ENCODE measurements at places on chromosomes 12 and 14.

- no peak for DNase-seq
These were observed 364.5 kb downstream of the ADGRD1 start for GRCh38 chr12:131318045-131318685.

GRCh38 chr14:75831455-75831854, 150.3 kb downstream of the TGFB3 start:
- peak; percentile 8 for DNase-seq

- no peak for DNase-seq
These were observed 933.0 kb downstream of the DIO2 start for GRCh38 chr14:79278286-79278797.

DNA sequence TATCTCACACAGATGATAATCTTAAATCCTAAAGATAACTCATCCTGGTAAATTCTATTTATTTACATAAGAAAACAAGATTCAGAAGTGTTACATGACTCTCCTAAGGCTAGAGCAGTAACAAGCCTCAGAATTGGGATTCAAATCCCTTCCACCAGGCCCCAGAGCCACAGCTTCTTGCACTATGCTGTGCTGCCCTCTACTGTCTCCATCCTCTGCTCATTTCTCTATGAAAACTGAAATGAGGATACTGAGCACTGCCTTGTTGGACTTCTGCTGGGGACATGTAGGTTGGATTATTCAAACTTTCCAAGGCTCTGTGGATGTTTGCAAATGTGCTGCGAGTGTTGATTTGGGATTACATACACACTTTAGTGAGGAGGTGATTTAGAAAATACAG, 23.5 kb upstream of the C12orf50 start:
- no peak for DNase-seq

DNA sequence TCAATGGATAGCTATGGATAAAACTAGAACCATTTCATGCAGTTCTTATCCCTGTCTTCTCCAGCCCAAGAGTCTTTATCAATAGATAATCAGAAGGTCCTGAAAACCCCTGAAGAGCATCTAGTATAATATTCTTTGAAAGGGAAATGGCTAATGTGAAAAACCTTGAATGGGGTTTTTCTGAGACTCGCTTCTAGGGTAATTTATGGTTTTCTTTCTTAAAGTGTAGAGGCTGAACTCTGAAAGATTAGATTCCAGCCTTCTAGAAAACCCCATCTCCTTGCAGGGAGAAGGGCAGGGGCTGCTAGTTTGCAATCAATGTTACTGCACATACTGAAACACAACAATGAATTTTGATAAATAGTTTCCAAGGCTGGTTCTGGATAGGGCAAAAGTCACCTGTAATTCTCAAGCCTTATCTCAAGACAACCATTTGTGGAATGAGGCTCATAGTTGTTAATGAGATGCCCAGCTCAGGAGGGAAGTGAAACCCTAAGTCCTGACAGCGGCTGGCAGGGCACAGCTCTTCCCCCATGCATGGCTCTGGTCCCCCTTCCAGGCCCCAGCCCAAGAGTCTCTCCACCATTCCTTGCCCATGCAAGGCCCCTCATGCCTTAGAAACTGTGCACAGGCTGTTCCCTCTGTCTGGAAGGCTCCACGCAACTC, 33.7 kb upstream of the PYGL start:
- DNase-seq, result no peak

DNA sequence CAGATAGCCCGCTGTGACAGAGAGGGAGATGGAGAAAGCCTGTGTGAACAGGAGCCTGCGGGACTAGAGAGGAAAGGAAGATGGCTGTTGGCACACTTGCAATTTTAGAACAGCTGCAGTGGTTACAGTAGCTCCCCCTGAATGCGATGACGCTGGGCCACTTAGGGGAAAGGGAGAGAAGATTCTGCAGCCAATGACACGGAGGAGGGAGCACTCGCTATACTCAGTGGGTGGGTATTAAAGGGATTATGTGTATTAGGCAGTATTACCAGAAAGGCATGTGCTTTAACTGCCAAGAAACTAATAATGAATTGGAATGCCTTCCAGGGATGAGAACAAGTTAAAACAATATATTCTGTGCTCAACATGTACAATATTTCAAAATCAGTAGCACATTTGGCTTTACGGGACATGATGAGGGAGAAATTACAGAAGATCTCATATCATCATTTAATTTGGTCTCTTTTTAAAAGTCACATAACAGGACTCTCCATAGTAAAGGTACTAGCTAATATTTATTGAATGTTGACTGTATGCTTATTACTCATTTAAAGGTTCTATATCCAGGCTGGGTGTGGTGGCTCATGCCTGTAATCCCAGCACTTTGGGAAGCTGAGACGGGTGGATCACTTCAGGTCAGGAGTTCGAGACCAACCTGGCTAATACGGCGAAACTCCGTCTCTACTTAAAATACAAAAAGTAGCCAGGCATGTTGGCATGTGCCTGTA, 35.9 kb upstream of the FOS start:
- no peak for DNase-seq

DNA sequence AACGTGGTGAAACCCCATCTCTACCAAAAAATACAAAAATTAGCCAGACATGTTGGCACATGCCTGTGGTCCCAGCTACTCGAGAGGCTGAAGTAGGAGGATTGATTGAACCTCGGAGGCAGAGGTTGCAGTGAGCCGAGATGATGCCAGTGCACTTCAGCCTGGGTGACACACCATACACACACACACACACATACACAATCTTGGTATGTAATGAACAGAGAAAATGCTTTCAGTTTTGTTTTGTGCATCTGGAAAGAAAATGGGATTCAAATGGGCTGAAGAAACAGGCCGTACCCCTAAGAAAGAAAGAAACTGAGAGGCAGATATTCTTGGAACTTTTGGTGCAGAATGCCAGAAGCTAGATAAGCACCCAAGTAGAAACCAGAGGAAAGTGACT, 107.2 kb downstream of the PDE3A start:
- no peak for DNase-seq

DNA sequence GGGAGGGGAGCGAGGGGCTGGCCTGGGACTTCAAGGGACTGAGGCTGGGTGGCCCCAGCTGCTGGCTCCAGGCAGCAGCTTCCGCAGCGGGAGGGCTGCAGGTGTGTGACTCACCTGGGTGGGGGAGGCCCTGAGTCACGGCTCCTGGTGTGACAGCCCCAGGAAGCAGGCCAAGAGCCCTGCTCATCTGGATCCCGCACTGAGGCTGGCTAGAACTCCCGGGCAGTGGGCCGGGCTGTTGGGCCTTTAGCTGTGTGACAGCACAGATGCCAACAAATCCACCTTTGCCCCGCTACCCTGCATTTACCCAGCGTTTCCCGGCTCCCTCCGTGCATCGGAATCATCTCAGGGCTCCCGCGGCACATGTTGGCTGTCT, 180.0 kb upstream of the PRMT8 start:
- no peak for DNase-seq

- DNase-seq, result no peak
These were observed at the start of gene GSC for GRCh38 chr14:94769391-94770250. Gene GSC (minus strand): TSS chr14:94770113. CDS start chr14:94770015, 98 bp downstream.

DNA sequence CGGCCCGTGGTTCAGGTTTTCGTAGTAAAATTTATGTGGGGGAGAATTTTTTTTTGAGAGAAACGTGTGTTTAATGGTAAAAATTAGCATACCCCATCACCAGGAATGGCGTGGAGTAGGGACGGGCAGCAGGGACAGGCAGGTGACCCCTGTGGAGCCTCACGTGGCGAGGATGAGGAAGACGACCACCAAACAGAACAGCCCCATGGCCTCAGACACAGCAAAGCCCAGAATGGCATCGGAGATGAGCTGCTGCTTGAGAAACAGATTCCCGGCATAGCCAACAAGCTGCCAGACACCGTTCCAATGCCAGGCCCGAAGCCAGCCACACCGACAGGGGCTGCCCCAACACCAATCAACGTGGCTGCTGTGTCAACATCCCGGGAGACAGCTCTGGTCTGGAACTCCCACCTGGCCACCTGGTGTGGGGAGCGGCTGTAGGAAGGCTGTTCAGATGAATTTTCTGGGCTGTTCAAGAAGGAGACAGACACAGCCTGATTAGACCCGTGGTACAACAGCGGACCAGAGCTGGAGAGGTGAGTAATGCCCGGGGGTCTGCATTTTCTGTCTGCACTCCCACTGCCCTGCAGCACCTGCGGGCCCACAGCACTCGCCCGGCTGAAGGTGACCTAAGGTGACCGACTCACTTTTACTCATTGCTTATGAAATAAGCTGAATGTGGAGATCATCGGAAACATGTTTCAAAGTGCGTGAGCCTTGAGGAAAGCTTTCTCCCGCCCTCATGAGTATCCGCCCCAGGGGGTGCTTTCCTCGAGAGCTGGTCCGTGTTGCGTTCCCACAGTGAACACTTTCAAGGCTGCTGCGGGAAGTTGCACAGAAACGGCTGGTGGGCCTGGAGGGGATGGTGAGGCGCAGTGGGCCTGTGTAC, 10.6 kb downstream of the TMEM121 start:
- no peak for DNase-seq

- DNase-seq, result no peak
These were observed 44.2 kb upstream of the DDX11 start for GRCh38 chr12:31029468-31029867.

DNA sequence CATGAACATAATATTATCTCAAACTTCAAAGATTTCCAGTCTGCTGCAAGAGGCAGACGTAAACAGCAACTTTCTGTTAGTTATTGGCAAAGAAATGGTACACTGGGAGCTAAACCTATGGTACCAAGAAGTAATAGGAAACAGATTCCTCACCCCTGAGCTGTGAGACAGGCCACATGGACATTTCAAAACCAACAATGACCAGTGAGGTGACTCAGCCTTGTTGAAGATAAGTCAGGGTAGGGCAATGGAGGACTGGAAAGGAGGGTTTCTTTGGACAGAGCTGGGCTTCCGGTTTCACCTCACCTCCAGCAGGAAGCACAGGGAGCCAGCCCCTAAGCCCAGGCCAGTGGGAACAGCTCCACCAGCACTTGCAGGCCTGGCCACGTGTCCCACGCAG, 1320.5 kb downstream of the AACS start:
- DNase-seq, result no peak

DNA sequence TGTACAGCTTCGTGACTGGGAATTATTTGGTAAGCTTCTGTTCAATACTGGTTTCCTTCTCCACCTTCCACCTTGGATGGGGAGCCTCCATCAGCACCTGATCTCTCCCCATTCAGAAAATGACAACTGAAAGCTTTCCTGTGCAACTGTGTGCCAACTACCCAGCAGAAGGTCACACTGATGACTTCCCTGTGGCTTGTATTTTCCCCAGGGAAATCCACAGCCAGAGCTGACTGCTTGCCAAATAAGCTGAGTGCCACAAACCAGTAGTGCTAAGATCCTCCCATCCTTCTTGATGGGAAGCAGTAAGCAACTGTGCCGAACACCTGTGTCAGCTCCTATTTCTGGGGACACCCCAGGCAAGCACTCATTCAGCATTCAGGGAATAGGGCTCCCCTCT, 257.2 kb upstream of the SOX5 start:
- DNase-seq, result no peak

GRCh38 chr12:7935590-7936581, at the start of gene SLC2A3:
Gene SLC2A3 (minus strand): TSS chr12:7936187. CDS start chr12:7936034, 153 bp downstream.
- DNase-seq, result peak; percentile 30

- no peak for DNase-seq
These were observed 116.0 kb downstream of the CACNA1C start for GRCh38 chr12:2168808-2169207.

- no peak for DNase-seq
These were observed 580.9 kb downstream of the DIO2 start for GRCh38 chr14:79630288-79630960.

DNA sequence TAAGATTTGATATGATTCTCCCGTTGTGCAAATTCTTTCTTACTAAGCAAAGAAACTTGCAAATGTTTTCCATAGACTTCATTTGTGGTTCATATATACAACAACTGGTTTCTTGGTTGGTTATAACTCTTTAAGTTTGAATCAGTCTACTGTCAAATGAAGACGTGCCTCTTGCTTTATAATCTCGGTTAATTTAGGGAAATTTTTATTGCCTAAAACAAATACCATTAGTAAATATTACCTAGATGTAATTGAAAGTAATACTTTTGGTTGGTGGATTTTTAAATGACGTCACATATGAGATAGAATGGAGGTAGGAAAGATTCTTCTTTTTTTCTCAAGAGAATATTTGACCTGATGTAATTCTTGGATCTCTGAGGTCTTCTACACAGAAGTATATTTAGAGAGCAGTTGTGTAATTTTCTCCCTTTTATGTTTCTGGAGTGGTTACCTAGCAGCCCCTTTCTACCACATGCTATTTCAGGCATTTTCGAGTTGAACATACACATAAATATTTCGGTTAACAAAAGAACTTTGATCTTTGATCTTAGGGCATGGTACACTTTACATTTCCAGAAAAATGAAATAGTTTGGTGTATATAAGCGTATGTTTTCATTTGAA, 1.7 kb downstream of the ATF7IP start:
- DNase-seq, result no peak

DNA sequence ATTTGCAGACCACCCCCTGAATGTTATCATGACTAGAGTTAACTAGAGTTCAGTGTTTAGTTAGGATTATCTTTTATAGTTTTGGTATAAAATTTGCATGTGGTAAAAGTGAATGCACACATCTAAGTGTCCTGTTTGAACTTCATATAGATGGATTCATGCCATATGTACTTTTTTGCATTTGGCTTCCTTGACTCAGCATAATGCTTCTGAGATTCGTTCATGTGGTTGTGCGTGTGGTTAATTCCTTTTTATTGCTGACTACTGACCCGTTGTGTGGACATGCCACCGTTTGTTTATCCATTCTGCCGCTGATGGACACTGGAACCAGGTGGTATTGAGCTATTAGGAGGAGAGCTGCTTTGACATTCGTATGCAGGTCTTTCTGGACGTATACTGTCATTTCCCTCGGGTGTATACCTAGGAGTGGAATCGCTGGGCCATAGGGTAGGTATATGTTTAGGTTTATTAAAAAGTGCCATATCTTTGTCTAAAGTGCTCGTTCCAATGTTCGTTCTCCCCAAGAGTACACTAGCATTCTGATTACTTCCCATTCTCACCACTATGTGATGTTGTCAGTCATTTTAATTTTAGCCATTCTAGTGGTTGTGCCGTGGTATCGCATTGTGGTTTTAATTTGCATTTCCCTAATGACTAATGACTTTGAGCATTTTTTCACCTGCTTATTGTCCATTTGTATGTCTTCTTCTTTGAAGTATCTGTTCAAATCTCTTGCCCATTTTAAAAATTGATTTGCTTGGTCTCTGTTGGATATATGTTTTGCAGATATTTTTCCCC, 37.7 kb downstream of the RIN3 start:
- DNase-seq, result no peak

- DNase-seq, result no peak
These were observed 4.5 kb downstream of the DHH start for GRCh38 chr12:49089821-49090773.

GRCh38 chr12:54936736-54937135, 47.8 kb downstream of the TESPA1 start:
- DNase-seq, result no peak
